ENCODE measurements at places on chromosomes 7 and 10. TPM values are rescaled to one million over a fixed set of nuclear protein-coding genes. Genes with fewer than 3 reads are reported as not detected.

DNA sequence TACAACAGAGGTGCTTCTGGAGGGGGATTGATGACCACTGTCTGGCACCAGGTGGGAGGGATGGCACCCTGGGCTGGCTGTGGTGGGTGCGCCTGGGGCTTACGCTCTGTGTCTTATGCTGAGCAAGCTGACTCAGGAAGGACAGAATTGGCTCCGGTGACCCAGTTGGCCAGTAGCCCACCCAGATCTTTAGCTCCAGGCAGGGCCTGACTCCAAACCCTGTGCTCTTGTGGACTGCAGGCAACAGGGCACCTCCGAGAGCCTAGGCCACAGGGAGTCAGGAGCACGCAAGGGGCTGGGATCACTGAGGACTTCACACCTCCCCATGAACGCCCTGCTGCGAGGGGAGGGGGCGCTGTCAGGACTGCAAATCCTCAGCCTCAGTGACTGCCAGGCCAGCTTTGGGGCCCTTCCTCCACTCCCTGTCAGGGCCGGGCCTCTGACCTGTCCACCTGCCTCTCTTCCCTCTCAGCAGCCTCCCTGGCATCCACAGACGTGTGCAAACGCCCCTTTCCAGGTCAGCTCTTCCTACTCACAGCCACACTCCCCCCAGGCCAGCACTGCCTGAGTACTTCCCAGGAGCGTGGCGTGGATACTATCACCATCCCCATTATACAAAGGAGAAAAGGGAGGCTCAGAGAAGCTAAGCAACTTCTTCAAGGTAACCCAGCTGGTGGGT, 118.7 kb downstream of the SLIT1 start:
- no peak for DNase-seq

The TMEM184A gene
- total RNA-seq: not detected

DNA sequence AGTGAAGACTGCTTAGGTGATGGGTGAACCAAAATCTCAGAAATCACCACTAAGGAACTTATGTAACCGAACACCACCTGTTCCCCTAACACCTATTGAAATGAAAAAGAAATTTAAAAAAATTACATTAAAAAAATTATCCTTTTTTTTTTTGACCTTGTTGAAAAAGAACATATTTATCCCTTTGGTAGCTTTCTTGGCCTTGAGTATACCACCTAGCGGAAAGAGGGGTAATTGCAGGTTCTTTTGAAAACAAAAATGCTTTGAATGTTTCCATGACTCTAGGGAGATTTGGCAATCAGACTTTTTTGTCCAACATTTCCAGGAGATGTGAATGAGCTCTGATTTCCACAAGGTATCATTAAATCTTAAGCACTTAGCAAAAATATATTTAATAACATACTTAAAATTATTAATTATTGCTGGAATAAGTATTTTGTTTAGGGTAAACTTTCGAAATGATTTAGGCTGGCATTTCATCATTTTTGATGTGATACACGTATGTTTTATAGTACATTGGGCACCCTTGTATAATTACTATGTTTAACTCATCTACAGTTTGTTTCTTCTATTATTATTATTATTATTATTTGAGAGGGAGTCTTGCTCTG, 47.0 kb upstream of the ELMO1 start:
- DNase-seq: no peak

The JCAD gene
- 34.1 TPM for total RNA-seq

GRCh38 chr10:55024713-55025112, 223.7 kb upstream of the PCDH15 start:
- no peak for DNase-seq

The DDIT4 gene
- 136 TPM for total RNA-seq

All from right atrium auricular region (tissue), 2 donors.